CD8-positive, alpha-beta memory T cell (primary cell): ENCODE measurements at places on chromosomes 16 and 17. TPM values are rescaled to one million over a fixed set of nuclear protein-coding genes. Genes with fewer than 3 reads are reported as not detected.
A peak's percentile ranks its signal among the peaks of the same experiment; 100 is the strongest.

- H3K36me3 ChIP-seq, result no peaks in the 10 kb centered on the region
- no peak overlapping the region for H3K27ac ChIP-seq
- peaks cover 4% of the 10 kb centered on the region for H3K4me1 ChIP-seq
- H3K27me3 ChIP-seq, result no peaks in the 10 kb centered on the region
- DNase-seq, result no peak
- no peak overlapping the region for H3K4me3 ChIP-seq
These were observed 83.4 kb downstream of the ZDHHC7 start for GRCh38 chr16:84927621-84928591.

Gene SERPINF2
- 0.33 TPM for total RNA-seq

DNA sequence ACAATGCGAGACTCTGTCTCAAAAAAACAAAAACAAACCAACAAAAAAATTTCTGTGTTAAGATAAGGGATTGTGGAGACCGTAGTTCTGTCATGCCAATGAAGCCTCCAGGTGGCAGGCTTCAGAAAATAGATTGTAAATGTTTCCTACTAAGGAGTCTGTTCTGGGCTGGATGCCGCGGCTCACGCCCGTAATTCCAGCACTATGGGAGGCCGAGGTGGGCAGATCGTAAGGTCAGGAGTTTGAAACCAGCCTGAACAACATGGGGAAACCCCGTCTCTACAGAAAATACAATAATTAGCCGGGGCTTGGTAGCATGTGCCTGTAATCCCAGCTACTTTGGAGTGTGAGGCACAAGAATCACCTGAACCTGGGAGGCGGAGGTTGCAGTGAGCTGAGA lies 4.4 kb upstream of the SNX29 start:
- no peaks in the 10 kb centered on the region for H3K36me3 ChIP-seq
- H3K27me3 ChIP-seq, result no peaks in the 10 kb centered on the region
- no peak overlapping the region for H3K27ac ChIP-seq
- no peak for DNase-seq

DNA sequence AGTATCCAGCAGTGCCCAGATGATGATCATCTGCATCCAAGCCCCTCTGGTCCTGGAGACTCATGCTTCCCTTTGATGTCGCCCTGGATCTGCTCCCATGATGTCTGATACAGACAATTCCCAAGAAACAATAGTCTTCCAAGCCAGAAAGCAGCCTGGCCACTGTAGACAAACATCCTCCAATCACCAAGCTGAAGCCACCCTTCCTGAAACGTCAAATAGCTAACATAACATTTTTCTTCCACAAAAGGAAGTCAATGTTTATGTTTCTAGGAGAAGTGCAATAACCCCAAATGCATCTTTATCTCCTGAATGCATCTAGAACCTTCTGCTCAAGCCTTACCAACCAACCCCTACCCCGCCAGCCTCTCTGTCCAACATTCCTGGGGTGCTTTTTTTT lies 1.2 kb upstream of the DPEP2 start:
- H3K36me3 ChIP-seq, result no peaks in the 10 kb centered on the region
- H3K27ac ChIP-seq, result no peak overlapping the region
- peak; percentile 44 for DNase-seq
- H3K4me3 ChIP-seq, result peak overlapping the region; percentile 70
- no peaks in the 10 kb centered on the region for H3K27me3 ChIP-seq

Gene CCL13
- not detected for total RNA-seq

Gene HEATR9
- 2.6 TPM for total RNA-seq

- no peaks in the 10 kb centered on the region for H3K36me3 ChIP-seq
- H3K4me3 ChIP-seq, result peak within 1 kb of the TSS; percentile 98
- H3K27me3 ChIP-seq, result no peaks in the 10 kb centered on the region
- H3K27ac ChIP-seq, result peak within 1 kb of the TSS; percentile 57
These were observed at the start of gene PLA2G15 for GRCh38 chr16:68244903-68245853. TSS of gene PLA2G15 (plus strand) at chr16:68245373. CDS start at chr16:68245427, 54 bp downstream.

DNA sequence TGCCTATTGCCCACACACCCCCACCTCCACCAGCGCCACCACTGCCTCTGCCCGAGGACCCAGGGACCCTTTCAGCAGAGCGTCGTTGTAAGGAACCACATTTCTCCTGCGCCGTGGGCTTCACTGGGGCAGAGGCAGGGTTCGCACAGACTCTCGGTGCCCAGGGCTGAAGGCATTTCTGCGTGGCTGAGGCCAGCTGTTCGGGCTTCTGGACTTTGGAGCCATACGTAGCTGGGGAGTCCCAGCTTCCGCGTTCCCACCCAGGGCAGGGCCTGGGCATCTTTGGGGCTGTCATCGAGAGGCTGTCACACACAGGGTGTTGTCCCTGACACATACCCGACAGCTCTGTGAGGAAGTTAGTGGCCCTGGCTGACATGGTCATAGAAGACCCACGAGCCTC lies 16.0 kb upstream of the SMIM5 start:
- H3K4me1 ChIP-seq, result no peaks in the 10 kb centered on the region
- no peak for DNase-seq
- H3K4me3 ChIP-seq, result no peak overlapping the region
- H3K27ac ChIP-seq, result no peak overlapping the region
- H3K27me3 ChIP-seq, result no peaks in the 10 kb centered on the region

DNA sequence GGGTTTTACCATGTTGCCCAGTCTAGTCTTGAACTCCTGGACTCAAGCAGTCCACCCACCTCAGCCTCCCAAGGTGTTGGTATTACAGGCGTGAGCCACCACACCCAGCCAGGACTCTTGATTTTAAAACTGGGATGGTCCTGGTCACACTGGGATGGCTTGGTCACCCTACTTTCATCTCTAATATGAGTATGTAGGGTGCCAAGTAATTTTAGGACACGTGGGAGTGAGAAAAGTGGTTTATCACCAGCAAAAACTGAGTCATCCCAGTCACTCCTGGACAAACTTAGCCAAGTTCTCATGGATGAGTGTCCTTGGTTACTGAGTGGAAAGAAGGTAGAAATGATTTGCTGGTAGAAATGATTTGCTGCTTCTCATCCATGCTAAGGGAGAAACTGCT lies 9.9 kb downstream of the CLEC19A start:
- no peak overlapping the region for H3K4me3 ChIP-seq
- no peaks in the 10 kb centered on the region for H3K27me3 ChIP-seq
- H3K4me1 ChIP-seq, result no peaks in the 10 kb centered on the region

DNA sequence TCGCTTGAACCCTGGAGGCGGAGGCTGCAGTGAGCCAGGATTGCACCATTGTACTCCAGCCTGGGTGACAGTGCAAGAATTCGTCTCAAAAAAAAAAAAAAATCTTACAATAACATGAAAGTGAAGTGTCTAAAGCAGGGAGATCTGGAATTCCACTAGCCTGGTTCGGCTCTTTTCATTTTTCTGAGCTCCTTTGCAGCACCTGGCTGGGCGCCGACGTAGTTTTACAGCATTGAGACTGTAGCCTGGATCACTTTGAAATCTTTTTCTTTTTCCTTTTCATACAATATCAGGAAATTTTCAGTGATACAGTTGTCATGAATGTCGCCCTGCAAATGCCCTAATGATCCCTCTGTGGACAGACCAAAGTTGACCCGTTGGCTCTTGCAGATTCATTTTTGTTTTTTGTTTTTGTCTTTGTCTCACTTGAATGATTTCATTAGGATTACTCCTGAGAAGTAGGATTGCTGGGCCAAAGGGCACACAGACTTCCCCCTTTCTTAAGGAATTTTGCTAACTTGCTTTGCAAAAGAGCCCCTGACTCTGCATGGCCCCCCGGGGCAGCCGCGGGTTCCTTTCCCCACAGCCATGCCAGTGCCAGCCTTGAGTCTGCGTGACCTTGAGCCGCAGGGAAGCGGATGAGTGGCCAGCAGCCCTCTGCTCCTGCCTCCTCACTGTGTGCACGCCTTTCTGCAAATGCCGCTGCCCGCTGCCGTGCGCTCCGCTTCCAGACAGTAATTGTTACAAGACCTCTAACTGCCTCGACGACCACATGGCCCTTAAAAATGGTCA lies 28.0 kb downstream of the CRISPLD2 start:
- no peaks in the 10 kb centered on the region for H3K36me3 ChIP-seq
- no peaks in the 10 kb centered on the region for H3K4me1 ChIP-seq
- H3K4me3 ChIP-seq, result no peak overlapping the region
- no peak for DNase-seq

- H3K4me1 ChIP-seq, result no peaks in the 10 kb centered on the region
- no peak overlapping the region for H3K27ac ChIP-seq
- no peak for DNase-seq
- H3K27me3 ChIP-seq, result no peaks in the 10 kb centered on the region
- H3K4me3 ChIP-seq, result no peak overlapping the region
- H3K36me3 ChIP-seq, result no peaks in the 10 kb centered on the region
These were observed 243.9 kb upstream of the RBFOX1 start for GRCh38 chr16:7088711-7089110.

- DNase-seq, result no peak
- no peak overlapping the region for H3K27ac ChIP-seq
- H3K27me3 ChIP-seq, result no peaks in the 10 kb centered on the region
- H3K4me3 ChIP-seq, result no peak overlapping the region
- H3K4me1 ChIP-seq, result no peaks in the 10 kb centered on the region
- H3K36me3 ChIP-seq, result peaks cover 34% of the 10 kb centered on the region
These were observed 11.3 kb downstream of the USB1 start for GRCh38 chr16:58012481-58012880.

- no peak for DNase-seq
- H3K27me3 ChIP-seq, result no peaks in the 10 kb centered on the region
- peaks cover 12% of the 10 kb centered on the region for H3K4me1 ChIP-seq
- H3K27ac ChIP-seq, result no peak overlapping the region
These were observed 120.7 kb downstream of the STXBP4 start for GRCh38 chr17:55089256-55089655.

Gene TMC7
- not detected for total RNA-seq
